CD4-positive, alpha-beta T cell treated with Interleukin-1 beta for 1 hour (primary cell): ENCODE measurements at places on chromosomes 4 and X.
A peak's percentile ranks its signal among the peaks of the same experiment; 100 is the strongest.

DNA sequence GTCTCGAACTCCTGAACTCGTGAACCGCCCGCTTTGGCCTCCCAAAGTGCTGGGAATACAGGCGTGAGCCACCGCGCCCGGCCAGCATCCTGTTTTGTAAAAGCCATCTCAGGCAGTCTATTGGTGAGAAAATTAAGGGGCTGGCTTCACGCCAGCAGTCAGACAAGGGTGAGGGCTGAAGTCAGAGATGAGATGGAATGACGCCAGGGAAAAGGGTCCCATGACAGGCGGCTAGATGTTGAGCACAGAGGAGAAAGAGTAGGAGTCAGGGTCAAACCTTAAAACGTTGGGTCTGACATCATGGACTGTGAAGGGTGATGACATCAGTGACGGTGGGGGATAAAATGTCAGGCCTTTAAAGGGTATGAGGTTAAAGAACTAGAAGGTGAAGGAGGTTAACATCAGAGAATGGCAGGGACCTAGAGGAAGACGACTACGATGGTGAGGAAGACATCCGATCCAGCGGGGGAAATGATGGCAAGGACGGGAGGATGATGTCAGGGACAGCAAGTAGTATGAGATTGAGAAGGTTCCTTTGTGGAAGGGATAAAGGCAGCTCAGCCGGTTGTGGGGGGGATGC is 504 bp upstream of the RBM3 start:
- peak; percentile 64 for DNase-seq

- DNase-seq: no peak
Measured at GRCh38 chr4:176256921-176257320, 12.1 kb downstream of the ASB5 start.

GRCh38 chr4:25535278-25535677 is 120.4 kb upstream of the SLC34A2 start:
- DNase-seq: no peak

- DNase-seq: no peak
Measured at GRCh38 chrX:37830371-37830770, 17.0 kb downstream of the DYNLT3 start.

DNA sequence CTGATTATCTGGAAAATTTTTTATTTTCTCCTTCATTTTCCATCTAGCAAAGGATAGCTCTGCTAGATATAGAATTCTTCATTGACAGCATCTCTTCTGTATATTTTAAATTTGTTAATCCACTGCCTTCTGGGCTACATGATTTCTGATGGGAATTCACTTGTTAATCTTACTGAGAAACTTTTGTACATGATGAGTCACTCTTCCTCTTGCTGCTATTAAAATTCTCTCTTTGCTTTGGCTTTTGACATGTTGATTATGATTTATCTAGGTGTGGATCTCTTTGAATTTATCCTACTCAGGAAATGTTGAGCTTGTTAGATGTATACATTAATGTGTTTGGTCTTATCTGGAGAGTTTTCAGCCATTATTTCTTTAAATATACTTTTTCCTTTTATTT is 27.5 kb downstream of the OR13H1 start:
- DNase-seq: no peak

- DNase-seq: no peak
Measured at GRCh38 chr4:181671672-181672071, 571.5 kb upstream of the TENM3 start.

- DNase-seq: no peak
Measured at GRCh38 chr4:145816091-145816490, 122.5 kb downstream of the ZNF827 start.

DNA sequence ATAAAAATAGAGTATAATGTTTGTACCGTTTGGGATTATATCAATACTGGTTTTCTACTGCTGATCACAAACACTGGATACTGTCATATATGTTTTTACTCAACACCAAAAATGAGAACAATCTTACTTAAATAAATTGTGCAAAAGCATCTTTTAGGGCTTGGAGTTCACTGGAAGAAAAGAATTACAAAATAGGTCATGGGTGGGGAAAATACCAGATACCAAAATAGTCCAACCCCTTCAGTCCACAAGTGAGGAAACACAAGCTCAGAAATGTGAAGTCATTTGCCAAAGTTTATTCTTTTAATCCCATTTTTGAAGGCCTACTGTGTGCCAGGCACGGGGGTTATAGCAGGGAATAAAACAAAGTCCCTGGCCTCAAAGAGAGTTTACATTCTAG is 64.4 kb downstream of the ADGRG2 start:
- no peak for DNase-seq

- DNase-seq: no peak
Measured at GRCh38 chr4:142549726-142550463, 296.2 kb downstream of the INPP4B start.

DNA sequence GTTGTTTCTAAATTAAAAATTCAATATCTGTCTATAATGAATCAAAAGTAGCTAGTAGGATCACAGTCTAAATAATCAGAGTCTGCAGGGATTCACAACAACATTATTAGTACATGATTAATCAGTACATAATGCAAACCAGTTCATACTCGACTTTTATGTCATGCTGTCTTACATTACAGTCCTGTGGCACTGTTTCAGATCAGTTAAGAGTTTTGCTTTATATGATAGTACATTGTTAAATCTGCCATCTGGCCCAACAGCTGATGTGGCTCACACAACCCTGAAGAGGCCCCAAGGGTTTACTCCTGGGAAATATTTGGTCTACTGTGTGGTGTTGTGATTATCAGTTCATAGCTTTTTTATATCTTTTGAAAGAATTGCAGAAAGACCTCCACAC is 247.1 kb upstream of the ETNPPL start:
- no peak for DNase-seq

DNA sequence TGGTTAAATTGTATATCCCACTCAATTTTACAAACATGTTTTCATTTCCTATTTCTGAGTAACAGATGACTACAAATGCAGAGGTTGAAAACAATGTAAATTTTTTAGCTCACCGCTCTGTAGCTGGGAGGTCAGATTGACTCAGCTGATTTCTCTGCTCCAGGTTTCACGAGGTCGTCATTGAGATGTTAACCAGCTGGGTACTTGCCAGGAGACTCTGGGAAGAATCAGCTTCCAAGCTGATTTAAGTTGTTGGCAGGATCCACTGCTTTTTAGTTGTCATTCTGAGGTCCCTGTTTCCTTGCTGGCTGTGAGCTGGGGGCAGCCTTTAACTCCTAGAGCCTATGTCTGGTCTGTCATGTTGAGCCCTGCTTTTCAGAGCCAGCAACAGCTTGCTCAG is 864.3 kb upstream of the AGA start:
- DNase-seq: no peak

GRCh38 chr4:7792616-7793015 is 147.0 kb downstream of the AFAP1 start:
- no peak for DNase-seq

DNA sequence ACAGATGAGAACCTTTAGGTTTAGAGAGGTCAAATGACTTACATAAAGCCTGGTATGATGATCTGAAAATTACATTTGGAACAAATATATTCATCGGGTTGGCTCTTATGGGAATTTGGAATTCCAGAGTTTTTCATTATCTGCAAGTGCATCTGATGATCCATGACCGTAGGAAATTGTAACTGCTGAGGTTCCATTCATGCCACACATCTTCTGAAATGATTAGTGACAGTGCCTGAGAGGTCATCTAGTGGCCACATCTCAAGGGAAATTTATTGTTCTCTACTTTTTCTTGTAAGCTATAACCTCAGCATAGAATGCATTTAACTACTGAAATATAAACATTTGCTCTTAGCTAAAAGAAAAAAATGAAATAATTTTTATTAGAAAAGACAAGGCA is 105.8 kb upstream of the NWD2 start:
- no peak for DNase-seq

- no peak for DNase-seq
Measured at GRCh38 chrX:39602195-39602594, 495.6 kb downstream of the BCOR start.

- DNase-seq: no peak
Measured at GRCh38 chrX:40852586-40852985, 117.2 kb upstream of the MED14 start.

DNA sequence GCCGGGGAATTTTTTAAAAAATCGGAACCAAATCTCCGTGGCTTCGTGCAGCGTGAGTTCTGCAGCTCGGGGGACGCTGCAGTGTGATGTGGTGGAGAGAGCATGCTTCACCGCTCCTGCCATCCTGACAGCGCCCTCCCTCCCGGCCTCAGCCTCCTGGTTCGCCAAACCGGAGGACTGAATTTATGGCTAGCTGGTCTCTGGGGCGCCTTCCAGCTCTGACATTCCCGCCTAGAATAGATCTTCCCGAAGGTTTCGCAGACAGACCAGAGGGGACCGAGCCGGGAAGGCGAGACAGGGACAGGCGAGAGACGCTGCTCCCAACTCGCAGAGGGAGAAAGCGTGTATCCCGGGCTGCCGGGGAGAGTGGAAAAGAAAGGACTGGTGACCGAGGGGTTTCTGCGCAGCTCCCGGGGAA is 25.9 kb downstream of the HOPX start:
- no peak for DNase-seq

DNA sequence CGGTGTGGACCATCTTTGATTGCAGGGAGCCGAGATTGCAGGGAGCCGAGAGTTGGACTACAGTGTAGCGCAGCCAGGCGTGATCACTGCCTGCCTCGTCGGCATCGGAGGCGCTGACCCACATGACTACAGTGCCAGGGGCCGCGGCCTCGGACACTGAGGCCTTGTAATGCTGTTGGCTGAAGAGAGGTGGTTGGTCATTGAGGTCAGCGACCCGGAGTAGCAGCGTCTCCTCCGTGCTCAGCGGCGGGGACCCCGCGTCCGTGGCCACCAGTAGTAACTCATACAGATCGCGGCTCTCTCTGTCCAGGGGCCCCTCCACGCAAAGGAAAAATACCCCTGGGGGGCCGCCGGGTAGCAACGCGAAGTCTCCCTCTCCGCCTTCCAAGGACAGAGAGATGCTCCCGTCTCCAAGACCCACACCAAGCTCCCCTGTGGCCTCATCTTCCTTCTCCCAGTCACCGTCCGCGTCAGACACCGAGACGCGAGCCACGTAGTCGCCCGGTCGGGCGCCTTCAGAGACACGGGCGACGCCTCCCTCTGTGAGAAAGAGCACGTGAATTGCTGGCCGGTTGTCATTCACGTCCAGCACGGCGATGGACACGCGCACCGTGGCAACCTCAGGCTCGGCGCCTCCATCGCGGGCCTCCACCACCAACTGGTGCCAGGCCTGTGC is 1.9 kb downstream of the DCHS2 start:
- no peak for DNase-seq

DNA sequence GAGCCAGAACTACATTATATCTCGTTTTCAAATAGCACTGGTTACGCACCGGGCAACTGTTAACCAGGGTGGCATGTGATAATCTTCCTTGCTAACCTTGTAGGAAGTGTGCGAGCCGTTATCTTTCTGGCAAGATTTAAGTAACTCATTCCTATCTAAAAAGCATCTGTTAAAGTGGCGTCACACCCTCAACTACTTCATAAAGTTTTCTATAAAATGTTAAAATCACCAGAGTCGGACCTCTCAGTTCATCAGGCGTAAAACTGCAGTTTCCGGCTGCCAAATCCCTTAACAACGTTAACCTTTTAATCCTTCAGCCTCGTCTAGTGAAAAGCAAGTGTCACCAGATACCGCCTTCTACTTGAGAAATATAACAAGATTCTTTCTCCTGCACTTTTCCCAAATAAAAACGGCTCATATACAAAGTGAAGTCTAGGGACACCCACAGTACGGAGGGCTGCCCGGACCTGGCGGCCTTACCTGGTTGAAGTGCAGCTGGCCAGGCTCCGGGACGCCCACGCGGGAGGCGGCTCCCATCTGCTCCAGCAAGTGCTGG is 1.2 kb downstream of the SLC39A8 start:
- no peak for DNase-seq

GRCh38 chr4:38386654-38387188 is 277.3 kb upstream of the KLF3 start:
- no peak for DNase-seq

DNA sequence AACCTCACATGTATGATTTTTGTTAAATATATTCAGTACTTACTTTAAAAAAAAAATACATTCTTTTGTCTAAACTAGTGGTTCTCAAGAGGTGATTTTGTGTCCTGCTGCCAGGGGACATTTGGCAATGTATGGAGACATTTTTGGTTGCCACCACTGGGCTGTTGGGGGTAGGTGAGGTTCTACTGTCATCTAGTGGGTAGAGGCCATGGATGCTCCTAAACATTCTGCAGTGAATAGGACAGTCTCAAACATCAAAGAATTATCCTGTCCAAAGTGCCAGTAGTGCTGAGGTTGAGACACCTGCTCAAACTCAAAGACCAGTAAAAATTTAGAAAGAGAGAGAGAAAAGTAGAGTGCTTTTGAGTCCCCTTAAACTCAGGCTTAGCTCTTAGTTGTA is 32.9 kb upstream of the PGM2 start:
- peak; percentile 24 for DNase-seq

- DNase-seq: no peak
Measured at GRCh38 chrX:23783589-23784469, 856 bp downstream of the SAT1 start.

- DNase-seq: peak; percentile 27
Measured at GRCh38 chr4:169079942-169080827, 70.1 kb upstream of the CBR4 start.

- no peak for DNase-seq
Measured at GRCh38 chr4:90187148-90187884, 60.1 kb downstream of the CCSER1 start.

DNA sequence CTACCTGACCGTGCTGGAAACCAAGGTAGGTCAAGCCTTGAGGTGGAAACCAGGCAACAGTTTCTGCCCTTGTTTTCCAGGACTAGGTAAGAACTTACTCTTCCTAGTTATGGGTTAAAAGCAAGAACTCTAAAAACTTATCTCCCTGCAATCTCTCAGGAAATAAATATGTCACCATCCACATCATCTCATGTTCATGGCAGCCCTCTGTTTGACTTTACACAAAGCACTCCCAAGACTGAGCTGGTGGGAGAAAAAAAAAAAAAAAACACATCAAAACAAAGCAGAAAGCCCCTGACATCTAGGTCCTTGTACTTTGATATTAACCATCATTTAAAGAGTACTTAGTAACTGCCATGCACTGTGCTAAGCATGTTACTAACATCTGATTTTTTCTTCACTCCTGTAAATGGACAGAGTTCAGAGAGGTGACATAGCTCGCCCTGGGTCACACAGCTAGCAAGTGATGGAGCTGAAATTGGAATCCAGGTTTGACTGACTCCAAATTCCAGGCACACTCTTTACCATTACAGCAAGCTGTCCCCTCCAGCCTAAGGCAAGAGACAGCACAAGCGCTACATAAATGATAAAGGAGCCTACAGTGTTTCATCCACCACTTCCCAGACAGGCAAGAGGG is 102.8 kb upstream of the NOCT start:
- no peak for DNase-seq

GRCh38 chrX:136647677-136648360 is at the start of gene CD40LG:
Gene CD40LG (plus strand): TSS chrX:136648158. CDS start chrX:136648249, 91 bp downstream.
- DNase-seq: peak; percentile 44

DNA sequence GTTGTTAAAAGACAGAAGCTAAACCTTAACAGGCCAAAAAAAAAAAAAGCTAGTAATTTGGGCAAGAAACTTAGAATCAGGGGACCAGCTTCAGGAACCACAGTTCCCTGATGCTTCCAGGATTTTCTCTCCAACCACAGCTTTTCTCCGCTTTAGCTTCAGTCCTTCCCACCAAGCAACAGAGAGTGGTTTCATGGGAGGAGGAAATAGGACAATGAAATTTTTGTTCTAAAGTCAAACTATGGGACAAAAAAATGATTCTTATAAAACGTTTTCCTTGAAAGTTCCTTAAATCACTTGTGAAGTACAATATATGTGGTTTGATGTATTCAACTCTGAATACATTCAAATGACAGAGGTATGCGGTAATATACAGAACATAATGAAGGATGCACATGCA is 71.0 kb upstream of the DHX15 start:
- DNase-seq: no peak
